ENCODE measurements at places on chromosomes 5 and 9.
A peak's percentile ranks its signal among the peaks of the same experiment; 100 is the strongest.

- DNase-seq: no peak
Observed at GRCh38 chr9:81690251-81690851, 1.0 kb upstream of the TLE1 start.

- no peak for DNase-seq
Observed at GRCh38 chr5:90747693-90748092, 189.1 kb downstream of the ADGRV1 start.

GRCh38 chr5:72314571-72315172, 5.4 kb downstream of the MRPS27 start:
- DNase-seq: no peak

DNA sequence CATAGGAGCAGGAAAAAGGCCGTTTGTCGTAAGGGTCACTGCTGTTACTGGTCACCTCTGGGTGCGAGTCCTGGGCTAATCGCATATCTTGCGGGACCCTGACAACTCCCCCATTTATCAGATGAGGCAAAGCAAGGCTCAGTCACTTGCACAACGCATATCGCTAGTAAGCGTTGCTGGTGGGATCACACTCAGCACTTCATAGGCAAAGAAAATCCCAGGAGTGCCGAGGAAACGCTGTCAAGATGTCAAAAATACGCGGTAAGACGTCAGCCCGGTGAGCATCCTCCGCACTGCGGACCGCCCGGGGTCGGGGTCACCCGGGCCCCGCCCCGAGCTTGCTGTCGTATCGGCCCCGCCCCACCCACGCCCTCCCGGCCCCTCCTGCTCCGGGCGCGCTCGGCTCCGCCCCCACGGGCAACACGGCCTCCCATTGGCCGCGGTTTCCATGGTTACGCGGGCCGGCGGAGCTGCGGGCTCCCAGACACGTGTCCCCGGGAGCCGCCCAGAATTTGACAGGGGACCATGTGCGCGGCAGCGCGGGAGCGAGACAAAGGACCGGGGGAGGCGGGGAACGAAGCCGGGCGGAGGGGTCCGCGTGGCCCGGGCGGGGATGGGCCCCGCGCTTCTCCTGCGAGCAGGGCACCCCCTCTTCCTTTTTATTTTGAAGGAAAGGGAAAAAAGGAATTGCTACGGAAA, 80.2 kb upstream of the IER5L start:
- DNase-seq: peak; percentile 92

DNA sequence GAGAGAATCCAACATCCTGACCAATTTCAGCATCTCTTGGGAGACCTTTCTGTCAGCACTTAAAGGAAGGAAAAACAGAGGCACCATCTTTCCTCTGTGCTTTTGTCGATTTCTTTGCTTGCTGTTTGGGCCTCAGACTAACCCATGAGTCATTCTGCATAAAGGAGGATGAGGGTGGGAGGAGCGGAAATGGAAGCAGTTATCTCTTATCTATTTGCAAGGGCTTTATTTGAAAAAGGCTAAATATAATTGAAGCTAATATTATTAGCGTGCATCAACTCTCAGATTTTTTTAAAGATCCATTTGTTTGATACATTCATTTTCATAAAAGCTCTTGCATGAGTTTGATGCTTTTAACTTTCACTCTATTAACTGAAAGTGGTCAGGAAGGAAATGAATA, 72.9 kb downstream of the ZNF622 start:
- no peak for DNase-seq

- peak; percentile 97 for DNase-seq
Observed at GRCh38 chr9:114505187-114506081, at the start of gene WHRN. TSS of gene WHRN (minus strand) at chr9:114505473. CDS start at chr9:114504801, 672 bp downstream.

DNA sequence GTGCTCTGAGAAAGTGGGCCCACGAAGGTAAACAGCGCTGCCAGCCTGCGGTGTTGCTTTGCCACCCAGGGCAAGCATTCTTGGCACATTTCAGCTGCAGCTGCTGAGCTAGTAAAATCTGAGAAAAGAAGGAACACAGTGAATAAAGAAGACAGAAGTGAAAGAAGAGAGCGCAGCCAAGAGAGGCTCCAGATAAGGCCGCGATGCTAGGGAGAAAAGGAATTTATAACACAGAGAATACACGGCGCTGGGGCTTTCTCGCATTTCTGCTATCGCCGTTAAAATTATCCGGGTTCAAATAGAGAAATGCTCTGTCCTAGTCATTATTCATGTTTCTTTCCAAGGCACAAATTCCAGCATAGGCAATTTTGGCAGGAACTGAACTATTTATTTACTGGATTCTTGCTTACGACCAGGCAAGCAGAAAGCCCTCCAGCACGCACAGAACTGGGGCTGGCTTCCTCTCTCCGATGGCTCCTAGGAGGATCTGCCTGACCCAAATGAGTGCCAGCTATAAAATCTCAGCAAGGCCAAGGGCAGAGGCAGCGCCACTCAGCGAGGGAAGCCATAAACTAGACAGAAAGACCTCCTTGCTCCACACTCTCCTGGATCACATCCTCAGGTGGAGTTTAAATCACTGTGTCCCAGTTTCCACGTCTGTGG, 111.2 kb downstream of the ATPSCKMT start:
- DNase-seq: peak; percentile 37

- no peak for DNase-seq
Observed at GRCh38 chr5:169653091-169653490, 16.0 kb downstream of the DOCK2 start.

DNA sequence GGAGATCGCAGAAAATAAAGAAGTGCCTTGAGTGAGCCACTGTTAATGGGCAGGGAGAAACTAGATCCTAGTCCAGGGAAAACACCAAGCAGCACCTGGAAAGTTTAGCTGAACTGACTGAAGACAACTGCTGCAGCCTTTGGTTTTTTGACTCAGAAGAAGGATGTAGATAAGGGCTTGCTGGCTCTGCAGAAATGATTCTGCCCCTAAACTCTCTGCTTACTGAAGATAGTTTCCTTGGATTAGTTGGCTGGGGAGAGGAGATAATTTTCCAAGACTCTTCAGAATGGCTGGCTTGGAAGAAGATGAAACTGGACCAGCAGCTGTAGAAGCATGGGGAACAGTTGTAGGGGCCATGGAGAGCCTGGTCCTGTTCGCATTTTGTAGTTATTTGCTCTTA, 471.8 kb downstream of the KDM4C start:
- DNase-seq: no peak

GRCh38 chr5:148620696-148621095, 33.6 kb downstream of the HTR4 start:
- DNase-seq: no peak

- no peak for DNase-seq
Observed at GRCh38 chr9:84620338-84620737, 49.2 kb upstream of the NTRK2 start.
